ENCODE measurements at places on chromosomes 6 and 20.

GRCh38 chr20:51122931-51123658 is 100.2 kb upstream of the KCNG1 start:
- no peak for DNase-seq

DNA sequence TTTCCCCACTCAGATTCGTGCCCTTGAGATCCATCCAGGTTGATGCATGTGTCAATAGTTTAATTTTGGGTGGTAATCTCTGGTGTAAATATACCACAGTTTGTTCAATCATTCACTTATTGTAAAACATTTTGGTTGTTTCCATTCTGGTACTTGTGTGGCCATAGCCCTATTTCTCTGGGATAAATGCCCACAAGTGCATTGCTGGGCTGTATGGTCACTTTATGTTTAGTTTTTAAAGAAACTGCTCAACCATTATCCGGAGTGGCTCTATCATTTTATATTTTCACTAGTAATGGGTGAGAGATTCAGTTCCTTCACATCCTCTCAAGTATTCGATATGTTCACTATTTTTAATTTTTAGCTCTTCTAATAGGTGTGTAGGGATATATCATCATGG is 60.7 kb upstream of the RNF24 start:
- DNase-seq = no peak

GRCh38 chr6:163170294-163170883 is 244.1 kb upstream of the QKI start:
- peak; percentile 23 for DNase-seq

DNA sequence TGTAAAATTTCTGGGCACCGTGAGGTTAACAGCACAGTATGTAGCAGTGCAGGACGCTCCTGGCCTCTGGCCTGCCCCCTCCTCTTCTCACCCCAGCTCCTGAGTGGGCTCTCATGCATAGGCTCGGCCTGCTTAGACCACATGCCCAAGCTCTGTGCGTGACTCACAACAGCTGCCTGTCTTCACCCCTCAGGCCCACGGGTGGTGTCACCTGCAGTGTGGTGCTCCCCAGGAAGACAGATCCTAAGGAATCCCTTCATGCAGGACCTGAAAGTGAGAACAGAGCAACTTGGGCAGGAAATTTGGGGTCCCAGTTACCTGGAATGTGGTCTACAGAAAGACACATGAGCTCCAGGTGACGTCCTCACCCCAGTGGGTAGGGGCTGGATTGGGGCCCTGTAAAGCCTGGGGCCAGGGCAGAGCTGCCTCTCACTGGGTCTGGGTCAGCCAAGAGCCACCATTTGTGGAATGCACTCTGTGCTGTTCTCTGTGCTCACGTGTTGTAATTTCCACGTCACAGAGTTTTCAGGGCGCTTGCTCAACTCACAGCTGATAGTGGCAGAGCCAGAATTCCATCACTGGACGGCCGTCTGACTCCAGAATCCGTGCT is 37.0 kb upstream of the PXDC1 start:
- DNase-seq = no peak

DNA sequence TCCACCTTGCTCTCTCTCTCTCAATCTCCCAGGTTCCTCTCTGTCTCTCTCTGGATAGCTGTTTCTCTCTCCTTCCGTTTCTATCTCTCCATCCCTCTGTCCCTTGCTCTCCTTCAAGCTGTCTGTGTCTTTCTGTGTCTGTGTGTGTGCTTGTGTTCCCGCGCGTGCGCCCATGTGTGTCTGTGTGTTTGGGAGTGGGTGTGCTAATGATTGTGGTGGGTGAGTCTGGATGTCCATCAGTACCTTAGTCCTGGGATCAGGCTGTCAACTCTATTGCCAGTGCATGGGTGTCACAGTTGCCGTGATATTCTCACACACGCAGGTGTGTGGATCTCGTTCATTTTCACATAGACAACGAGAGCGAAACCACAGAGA is 1380.6 kb upstream of the DEFB115 start:
- DNase-seq = no peak

- DNase-seq = no peak
Measured at GRCh38 chr6:70412252-70413113, 825 bp upstream of the FAM135A start.

DNA sequence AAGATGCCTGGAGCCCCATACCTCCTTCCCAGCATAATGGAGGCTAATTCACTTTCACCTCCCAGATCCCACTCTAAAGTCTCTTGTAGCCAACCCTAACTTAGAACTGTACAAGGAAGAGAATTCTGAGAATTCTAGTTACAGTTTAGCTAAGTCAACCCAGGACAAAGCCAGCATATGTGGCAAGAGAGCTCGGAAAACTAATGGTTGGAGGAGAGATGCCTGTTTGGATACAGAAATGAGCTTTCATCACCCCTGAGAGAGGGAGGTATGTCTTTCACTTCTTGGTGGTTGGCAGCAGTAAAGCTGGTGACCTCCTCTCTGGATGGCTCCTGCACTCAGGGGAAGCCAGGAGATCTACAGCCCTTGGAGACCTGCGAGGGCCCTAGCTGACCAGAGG is 252.6 kb upstream of the SUPT3H start:
- DNase-seq = no peak

DNA sequence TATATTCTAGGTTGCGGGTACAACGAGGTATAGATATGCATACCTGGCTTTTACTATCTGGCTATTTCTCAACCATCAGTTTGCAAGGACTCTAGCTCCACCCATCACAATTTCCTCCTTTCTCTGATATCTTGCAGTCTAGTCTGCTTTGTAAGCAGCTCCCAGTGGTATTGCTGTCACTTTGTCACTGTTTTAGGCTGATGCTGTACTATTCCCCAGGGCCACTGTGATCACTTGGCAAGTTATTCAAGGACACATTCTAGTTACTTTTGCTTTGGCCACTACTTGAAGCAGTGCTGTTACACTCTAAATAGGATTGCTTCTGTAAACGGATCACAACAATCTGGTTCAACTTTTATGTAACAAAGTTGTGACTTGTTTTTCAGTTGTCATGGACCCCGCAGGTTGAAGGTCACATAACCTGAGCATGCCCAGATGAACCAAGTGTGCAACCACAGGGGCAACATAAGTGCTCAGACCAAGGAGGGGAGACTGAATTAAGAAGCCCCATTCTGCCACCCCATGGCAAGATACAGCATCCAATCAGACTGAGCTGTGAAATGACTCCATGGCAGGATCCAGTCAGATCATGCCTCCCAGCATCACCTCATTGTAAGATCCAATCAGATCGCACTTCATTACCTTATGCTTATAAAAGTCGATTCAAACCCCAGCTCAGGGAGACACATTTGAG is 588.4 kb upstream of the CITED2 start:
- DNase-seq = no peak

- peak; percentile 78 for DNase-seq
Measured at GRCh38 chr6:27176523-27177484, 70.7 kb upstream of the PRSS16 start.

DNA sequence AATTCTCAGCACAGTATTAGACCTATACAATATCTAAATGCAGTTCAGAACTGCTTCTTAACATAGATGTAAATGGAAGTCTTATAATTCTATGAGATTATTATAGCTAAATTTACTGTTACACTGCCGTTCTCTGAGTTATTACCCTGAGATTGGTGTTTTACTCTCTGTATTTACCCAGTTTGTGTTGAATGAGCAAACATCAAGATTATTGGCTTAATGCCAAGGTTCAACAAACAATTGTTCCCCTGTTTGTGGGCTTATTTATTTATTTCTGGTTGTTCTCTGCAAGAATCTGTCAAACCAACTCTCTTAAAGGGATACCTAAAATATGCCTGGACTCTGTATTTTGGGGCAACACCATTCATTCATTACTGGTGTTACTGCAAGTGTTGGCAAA is 5.2 kb upstream of the STMND1 start:
- DNase-seq = no peak

DNA sequence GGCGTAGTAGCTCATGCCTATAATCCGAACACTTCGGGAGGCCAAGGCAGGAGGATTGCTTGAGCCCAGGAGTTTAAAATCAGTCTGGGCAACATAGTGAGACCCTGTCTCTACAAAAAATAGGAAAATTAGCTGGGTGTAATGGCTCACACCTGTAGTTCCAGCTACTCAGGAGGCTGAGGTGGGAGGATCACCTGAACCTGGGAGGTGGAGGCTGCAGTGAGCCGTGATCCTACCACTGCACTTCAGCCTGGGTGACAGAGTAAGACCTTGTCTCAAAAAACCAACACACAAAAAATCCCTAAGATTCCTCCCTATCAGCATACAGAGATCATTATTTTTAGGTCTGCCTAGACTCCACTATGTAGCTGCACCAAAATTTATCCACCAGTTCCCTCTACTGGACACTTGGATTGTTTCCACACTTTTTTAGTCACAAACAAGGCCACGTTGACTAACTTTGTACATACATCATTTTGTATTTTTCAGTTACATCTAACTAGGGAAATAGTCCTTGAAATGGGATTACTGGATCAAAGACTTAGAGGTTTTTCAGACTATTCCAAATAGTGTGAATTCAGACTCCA is 3.6 kb upstream of the PHF1 start:
- DNase-seq = no peak

DNA sequence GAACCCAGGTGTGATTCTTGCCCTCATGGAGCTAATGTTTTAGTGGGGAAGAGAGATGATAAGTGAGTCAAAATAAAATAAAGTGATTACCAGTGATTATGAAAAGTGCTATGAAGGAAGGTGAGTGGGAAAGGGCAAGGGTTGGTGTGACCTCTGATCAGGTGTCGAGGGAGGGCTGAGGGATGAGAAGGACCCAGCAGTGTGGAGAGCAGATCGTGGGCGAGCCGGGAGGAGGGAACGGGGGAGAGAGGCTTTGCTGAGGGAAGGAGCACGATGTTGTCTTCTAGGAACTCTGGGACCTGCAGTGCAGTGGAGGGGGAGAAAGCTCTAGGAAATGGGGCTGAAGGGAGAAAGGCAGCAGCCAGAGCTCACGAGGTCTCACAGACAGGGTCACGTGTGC is 192.1 kb downstream of the TMEM242 start:
- no peak for DNase-seq

DNA sequence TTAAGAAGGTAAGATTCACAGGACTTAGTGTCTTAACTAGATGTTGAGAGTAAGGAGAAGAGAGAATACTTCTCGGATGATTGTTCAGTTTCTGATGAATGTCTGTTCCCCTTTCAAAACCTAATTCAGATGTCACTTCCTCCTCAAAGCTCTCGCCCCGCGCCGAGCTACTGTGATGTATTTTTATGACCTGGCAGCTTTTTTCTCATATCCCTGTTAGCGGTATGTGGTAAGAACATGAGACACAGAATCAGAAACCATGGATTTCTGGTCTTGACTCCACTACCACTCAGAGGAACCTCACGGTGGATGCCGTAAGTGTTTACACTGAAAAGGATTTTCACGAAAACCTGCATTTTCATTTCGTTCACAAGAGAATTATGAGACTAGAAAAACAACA is 48.4 kb downstream of the CEP43 start:
- DNase-seq = peak; percentile 63

- DNase-seq = no peak
Measured at GRCh38 chr6:3484192-3484591, 27.3 kb upstream of the SLC22A23 start.

GRCh38 chr6:35363293-35363750 is 21.0 kb downstream of the PPARD start:
- no peak for DNase-seq

DNA sequence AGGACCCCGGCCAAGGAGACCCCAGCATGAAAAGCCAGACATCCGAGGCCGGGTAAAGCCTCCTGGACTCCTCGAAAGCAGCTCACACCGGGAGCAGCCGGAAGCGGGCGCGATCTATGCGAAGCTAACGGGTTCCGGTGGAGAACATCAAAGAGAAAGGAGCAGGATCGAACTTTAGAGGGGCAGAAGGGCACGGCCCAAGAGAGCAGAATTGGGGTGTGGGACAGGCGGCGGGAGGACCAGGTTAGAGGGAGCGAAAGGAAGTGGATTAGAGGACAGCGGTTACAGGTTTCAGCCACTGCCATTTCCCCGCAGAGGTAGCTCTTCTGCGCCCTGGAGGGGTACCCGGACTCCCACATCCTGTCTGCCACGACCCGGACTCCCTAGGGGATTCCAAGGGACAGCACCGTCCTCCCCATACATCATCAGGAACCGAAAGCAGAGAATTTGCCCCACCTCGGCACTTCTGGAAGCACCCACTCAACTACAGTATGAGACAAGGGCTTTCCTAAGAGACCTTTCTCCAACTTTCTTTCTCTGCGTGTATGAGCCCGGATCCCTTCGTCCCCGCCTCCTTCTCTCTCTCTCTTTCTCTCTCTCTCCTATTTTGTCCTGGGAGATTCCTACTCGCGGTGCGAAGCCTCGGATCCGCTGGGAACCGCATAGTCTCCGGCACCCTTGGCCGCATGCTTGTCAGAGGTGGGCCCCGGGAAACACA is 507 bp upstream of the VGLL2 start:
- DNase-seq = no peak

DNA sequence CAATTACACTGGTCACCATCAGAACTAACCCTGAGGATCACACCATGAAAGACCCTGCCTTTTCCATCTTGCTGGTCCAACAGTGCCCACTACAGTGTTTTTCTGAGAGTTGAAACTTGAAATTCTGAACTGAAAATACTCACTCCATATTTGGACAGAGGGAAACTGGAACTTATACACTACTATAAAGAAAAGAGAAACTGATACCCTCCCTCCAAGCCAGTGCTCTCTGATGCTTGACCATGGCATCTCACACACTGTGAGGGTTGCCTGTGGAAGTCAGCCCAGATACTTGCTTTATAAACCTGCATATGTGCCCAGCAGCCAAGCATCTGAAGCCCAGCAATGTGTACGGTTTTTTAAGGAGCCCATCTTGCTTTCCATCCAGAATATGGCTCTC is 108.7 kb downstream of the FOXA2 start:
- DNase-seq = no peak

DNA sequence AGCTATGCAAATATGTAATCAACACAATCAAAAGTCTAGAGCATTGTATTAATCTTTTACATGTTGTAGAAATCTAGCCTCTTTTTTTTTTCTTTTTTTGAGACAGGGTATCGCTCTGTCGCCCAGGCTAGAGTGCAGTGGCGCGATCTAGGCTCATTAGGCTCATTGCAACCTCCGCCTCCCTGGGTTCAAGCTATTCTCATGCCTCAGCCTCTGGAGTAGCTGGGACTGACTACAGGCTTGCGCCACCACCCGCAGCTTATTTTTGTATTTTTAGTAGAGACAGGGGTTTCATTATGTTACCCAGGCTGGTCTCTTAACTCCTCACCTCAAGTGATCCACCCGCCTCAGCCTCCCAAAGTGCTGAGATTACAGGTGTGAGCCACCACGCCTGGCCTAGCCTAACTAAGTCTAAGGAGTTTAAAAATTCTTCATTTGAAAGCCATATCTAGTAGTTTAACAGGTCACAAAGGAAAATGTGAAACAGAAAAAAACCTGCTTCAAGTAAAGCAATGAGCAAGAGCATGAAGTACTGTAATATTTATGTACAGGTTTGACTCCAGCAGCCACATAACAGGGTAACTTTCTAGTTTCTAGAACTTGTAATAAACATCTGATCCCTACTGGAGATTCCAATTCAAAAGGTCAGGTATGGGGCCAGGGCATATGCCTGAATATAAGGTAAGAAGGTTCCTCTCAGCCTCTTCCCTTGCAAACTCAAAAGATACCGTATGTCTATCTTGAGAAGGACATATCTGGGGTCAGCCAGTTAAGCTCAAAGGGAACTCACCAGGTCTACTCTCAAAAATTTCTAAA is 4.4 kb downstream of the CPNE1 start:
- no peak for DNase-seq

GRCh38 chr6:125931733-125932450 is 24.7 kb upstream of the HINT3 start:
- DNase-seq = no peak

GRCh38 chr20:7716286-7716972 is 223.8 kb downstream of the HAO1 start:
- DNase-seq = no peak

Measured in CD4-positive, alpha-beta T cell treated with Interleukin-17A for 4 hours (primary cell).